NCI-H2029 (cell line): ENCODE measurements at places on chromosomes 6 and 20.

DNA sequence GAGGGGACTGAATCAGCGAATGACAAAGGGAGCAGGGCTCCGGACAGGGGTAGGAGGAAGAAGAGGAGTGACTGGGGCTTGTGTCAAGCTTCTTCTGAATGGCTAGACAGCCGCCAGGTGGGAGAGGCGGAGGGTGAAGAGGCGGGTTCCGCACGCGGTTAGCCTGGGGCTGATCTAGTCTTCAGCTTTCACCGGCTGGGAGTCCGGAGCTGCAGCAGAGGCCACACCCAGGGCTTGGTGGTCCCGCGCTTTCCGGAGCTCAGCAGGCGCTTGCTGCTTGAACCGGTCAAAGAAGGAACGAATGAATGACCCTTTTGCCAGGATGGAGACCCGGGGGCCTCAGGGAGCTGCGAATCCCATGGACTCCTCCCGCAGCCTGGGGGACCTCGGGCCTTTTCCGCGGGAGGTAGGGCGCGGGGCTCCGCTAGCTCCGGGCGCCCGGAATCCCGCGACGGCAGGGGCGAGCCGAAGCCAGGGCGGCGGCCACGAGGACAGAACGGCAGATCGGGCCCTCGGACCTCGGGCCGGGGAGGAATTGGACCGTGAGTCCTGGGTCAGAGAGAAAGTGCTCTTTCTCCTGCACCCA, at the start of gene C6orf141:
TSS of gene C6orf141 (plus strand) at position 177 of the 586 bp plus-strand sequence. CDS start at position 302, 125 bp downstream.
- DNase-seq = peak; percentile 92

DNA sequence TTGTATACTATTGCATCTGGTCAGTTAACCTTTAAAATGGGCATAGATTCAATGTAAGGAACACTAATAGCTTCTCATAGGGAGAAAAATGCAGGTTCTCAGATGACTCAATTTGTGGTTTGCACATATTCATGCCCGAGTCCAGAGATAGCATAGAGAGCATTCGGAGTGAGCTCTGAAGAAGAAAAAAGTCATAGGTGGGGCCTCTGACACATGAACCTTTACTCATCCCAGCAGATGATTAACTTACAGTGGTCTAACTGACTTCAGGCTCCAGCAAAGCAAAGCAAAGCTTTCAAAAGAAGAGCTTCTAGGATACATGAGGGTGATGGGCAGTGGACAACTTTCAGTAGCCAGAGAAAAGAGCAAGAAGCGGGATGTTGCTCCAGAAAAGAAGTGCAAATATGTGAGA, 55.3 kb upstream of the BTN3A2 start:
- no peak for DNase-seq

DNA sequence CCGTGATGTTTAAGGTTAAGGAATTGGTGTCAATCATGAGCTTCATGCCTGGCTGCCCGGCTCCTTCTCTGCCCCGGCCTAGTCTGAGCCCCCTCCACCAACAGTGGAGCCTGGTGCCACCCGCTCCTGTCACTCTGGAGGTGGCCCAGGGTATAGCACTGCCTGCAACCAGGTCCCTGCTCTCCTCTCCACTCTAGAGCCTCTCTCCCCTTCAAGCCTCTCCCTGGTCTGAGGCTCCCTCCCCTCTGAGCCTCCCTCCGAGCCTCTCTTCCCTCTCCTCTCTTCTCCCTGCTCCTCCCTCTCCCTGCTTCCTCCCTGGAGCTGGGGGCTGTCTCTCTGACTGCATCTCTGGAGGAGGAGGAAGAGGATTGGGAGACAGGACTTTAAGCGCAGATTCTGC, 31.3 kb upstream of the MRGBP start:
- DNase-seq = no peak

- DNase-seq = no peak
These were observed 24.6 kb downstream of the TRAM2 start for GRCh38 chr6:52552278-52552643.

- DNase-seq = no peak
These were observed 45.2 kb downstream of the THEMIS start for GRCh38 chr6:127855542-127856159.

GRCh38 chr6:5439749-5440148, 178.4 kb downstream of the FARS2 start:
- DNase-seq = peak; percentile 78

DNA sequence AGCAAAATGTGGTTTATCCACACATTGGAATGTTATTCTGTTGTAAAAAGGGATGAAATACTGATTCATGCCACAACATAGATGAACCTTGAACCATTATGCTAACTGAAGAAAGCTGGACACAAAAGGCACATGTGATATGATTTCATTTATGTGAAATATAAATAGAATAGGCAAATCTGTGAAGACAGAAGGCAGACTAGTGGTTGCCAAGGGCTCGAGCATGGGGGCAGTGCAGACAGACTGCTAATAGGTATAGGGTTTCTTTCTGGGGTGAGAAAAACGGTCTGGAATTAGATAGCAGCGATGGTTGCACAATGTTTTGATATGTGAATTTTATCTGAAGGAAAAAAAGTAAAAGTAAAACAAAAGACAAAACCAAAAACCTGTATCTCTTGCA, 54.6 kb upstream of the FNDC1 start:
- no peak for DNase-seq

DNA sequence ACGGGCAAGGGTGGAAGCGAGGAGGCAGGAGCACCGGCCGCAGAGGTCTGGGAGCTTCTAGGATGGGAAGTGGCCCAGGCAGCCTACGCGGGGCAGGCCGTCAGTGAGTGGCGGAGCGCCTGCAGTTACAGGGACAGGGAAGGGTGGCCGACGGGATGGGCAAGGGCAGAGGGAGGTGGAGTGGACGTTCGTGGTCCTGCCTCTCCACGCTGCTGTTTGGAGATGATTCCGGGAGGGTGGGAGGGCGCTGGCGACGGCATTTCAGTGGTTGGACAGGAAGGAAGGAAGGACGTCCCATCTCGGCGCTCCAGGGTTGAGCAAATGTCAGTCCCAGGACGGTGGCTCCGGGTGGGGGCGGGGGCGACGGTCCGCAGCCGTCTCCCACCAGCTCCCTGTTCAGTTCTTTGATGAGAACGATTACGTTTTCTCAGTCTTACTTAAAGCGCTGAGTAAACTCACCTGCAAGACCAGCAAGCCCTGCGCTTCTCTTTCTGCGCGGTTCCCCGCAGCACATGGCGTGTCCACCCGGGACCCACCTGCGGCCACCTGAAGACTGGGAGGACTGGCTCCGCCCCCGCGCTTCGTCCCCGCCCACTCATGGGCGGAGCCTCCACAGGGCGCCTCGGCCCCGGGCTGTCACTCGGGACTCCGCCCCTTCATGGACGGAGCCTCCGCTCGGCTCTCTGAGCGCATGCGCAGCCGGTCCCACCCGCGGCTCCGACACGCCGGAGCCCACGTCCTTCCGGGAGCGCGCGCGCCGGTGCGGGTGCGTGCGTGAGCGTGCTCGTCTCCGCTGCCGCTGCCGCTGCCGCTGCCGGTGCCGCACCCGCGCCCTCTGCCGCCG, at the start of gene DNAJC5:
TSS of gene DNAJC5 (plus strand) at position 769 of the 844 bp plus-strand sequence. CDS start 33,220 bp downstream, outside the sequence.
- peak; percentile 92 for DNase-seq

DNA sequence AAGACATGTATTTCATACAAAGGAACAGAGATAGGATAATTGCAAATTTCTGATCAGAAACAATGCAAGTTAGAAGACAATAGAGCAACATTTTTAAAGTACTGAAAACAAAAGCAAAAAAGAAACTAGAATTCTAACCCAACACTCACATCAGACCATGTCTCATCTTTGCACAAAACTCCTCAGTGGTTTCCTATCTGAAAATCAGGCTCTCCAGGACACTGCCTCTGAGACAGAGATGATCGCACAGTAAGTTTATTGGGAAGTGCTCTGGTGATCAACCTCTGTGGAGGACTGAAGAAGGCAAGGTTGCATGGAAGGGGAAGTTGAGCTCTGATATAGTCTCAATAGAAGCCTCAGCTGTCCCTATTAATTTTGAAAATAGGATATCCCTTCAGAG, 2.3 kb upstream of the TTBK1 start:
- no peak for DNase-seq

GRCh38 chr6:6994796-6995195, 113.0 kb upstream of the RREB1 start:
- DNase-seq = no peak

GRCh38 chr20:24392612-24393011, 76.8 kb upstream of the SYNDIG1 start:
- DNase-seq = no peak

GRCh38 chr6:118776607-118777549, 117.1 kb upstream of the ASF1A start:
- DNase-seq = peak; percentile 86

DNA sequence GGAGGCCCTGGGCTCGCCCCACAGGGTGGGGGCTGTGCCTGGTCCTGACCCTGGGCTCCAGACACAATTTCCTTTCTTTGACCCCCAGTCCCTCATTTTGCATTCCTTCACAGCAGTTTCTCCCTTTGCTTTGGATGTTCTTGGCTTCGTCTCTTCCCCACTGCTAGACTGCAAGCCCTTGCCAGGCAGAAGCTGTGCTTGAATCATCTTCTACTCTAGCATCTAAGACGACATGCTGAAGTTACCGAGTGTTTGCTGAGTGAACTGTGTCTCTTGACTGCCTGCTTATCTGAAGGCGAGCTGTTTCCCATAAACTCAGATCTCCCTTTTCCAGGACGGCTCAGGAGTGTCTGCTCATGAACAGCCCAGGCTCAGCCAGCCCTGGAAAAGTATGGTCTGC, 14.3 kb upstream of the SYNDIG1 start:
- DNase-seq = no peak

GRCh38 chr6:16178351-16178750, 49.5 kb downstream of the MYLIP start:
- no peak for DNase-seq

DNA sequence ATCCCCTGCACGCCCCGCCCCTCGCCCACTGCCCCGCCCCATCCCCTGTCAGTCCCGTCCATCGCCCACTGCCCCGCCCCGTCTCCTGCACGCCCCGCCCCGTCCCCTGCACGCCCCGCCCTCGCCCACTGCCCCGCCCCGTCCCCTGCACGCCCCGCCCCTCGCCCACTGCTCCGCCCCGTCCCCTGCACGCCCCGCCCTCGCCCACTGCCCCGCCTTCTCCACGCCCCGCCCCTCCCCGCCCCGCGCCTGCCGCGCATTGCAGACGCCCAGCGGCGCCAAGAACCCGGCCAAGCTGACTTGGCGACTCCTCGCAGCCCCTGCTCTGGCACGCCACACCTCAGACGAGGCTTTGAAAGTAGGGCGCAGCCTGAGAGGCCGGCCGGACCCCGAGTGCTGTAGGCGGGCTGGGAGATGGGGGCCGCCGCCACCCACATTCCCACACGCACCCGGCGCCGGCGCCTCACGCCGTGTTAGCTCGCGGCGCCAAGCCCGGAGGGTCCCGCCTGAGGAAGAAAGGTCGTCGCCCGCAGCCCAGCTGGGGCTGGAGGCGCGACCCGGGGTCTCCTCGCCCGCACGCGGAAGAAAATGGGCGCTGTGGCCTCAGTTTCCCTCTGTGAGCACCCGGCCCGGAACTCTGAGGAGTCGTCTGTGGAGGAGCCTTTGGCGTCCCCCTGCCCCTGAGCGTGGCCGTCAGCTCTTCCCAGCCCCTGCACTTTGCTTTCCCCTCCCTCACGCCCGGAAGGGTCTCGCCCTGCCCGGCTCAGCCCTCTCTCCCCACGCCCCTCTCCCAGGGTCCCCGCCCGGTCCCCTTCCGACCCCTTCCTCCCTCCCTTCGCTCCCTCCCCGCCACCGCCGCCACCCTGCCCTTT, at the start of gene RAD21L1:
TSS of gene RAD21L1 (plus strand) at position 262 of the 872 bp plus-strand sequence. CDS start 2,410 bp downstream, outside the sequence.
- peak; percentile 36 for DNase-seq

- peak; percentile 40 for DNase-seq
These were observed 13.5 kb upstream of the ZNF391 start for GRCh38 chr6:27374824-27375612.

GRCh38 chr6:13709689-13710551, 1.7 kb downstream of the RANBP9 start:
- DNase-seq = no peak

GRCh38 chr6:69699655-69700054, 97.2 kb downstream of the LMBRD1 start:
- DNase-seq = no peak

DNA sequence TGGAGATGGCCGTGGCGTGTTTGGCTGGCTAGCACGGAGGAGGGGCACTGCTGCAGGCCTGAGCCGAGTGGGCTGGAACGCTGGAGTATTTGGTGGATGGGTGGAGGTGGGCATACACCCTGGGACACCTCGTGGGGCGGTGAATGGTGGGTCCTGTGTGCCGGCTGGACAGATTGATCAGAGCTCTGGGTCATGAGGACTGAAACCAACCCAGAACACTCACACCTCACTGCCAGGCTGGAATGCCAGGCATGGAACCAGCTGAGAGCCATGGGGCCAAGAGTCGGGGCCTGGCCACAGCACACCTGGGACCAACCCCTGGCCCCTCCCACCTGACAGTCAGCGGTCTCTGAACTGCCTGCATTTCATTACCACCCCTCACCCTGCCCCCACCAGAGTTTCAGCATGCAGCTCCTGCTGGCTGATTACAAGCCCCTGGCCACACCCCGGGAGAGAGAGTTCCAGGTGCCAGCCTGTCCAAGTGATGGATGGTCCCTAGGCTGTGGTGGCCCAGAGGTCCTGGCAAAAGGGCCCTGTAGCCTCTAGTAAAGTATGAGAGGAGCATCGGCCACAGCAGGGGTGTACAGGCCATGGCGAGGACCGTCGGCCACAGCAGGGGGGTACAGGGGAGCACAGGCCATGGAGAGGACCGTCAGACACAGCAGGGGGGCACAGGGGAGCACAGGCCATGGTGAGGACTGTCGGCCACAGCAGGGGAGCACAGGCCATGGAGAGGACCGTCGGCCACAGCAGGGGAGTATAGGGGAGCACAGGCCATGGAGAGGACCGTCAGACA, 3.3 kb downstream of the NPBWR2 start:
- no peak for DNase-seq

- DNase-seq = no peak
These were observed 155.0 kb upstream of the ARID1B start for GRCh38 chr6:156622185-156622584.

- no peak for DNase-seq
These were observed 199.2 kb downstream of the QKI start for GRCh38 chr6:163613668-163614067.

DNA sequence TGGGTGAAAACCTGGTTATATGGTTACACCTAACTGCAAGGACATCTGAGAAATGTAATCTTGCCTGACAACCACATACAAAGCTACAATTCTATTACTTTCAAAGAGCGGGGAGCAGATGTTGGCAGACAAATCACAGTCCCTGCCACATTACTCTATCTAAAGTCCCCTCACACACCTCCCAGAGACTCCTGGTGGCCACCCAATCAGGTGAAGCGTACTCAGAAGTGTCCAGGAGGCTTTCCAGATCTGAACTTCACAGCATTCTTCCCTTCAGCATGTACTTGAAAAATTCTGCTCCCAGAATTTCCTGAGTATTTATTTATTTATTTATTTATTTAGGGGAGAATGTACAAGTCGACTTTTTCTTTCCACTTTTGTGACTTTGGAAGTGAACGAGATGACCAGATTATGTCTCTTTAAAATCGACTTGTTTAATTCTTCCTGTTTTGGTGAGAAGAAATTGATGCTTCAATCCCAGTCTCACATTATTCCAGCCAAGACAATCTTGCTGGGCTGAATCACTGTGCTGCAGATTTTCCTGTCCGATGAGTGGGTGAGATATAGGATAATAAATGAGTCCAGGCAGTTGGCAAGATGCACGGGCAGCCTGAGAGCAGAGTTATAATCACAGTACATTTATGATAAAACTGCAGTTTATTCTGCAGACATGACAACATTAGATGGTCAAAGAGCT, 46.9 kb upstream of the POPDC3 start:
- DNase-seq = no peak
